ENCODE measurements at places on chromosomes 7 and 10.

- DNase-seq, result peak; percentile 87
Measured at GRCh38 chr10:101018600-101019439, 12.1 kb downstream of the PDZD7 start.

DNA sequence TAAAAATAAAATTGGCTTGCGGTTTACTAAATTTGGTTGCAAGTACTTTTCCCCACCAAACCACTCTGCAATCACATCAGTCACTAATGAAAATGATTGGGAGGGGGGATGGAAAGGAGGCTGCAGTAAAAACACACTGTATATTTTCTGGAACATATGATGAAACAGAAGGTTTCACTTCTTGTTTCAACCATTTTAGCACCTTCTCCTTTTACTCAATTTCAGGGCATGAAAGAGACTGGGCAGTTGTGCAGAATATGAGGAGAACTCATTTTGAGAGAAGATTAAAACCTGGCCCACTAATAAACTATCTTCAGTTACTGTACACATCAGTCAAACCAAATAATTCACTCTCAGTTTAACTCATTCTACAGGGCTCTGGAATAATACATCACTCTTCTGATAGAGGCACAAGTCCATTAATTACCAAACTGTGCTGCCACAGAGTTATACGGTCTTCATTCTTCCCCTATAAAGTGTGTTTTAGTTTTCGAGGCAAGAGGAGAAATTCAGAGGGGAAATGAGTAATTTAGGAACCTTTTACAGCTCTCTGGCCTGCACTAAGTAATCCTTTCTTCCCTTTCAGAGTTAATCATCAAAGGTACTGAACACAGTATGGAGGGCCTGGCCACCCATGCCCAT is 25.5 kb downstream of the JAZF1 start:
- no peak for DNase-seq

DNA sequence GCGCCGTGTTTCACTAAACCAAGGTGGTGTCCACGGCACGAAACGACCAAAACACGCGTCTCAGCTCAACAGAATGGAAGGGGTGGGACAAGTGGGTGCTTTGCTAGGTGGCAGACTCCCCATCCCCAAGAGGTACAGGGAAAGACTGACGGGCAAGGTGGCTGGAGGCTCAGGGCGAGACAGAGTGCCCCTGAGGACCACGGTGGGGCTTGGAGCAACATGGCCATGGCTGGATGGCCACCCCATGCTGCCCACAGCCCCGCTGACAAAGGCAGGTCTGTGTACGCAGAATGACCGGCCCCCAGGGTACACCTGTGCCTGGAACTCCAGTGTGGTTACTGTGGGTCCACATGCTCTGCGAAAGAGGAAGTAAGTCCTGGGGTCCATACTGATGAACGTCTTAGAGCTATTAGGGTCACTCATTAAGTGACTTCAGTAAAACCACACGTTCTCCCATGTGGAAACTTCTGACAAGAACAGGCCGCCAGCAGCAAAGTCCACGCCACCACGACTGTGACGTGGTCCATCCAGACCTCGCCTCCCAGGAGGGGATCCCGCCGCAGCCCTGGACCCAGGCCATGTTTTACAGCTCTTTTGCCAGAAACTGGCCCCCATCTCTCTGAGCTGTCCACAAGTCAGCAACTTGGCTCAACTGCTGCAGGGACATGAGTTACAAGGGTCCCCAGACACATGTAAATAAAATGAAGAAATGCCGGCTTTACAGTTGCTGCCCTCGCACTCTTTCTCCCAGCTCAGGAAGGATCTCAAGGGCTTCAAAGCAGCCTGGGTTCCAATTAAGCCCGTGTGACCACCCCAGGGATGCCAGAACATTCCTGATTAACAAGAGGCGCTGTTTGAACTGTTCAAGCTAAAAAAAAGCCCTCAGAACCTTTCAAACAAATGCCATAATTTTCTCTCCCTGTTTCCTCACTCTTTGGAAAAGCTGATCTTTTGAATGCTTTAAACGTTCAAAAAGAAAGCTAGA is 66.8 kb downstream of the MAD1L1 start:
- DNase-seq, result no peak

- DNase-seq, result no peak
Measured at GRCh38 chr7:94882891-94883290, 24.5 kb upstream of the PPP1R9A start.

DNA sequence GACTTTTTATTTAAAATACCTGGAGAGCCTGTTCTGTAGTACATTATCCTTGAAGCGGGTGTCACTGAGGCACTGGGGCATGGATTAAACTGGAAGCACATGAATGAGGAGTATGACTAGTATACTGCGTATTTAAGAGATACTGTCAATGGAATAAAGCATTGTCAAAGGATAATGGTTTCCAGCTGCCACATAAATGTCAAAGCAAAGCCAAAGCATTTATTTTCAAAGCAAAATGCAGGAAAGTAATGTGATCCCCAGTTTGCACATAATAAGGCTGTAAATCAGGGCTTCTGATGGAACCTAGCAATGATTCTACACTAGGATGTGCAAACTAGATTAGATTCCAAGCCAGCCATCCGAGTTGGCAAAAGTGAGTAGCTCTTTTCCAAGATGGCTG is 240.1 kb downstream of the POU6F2 start:
- DNase-seq, result no peak

DNA sequence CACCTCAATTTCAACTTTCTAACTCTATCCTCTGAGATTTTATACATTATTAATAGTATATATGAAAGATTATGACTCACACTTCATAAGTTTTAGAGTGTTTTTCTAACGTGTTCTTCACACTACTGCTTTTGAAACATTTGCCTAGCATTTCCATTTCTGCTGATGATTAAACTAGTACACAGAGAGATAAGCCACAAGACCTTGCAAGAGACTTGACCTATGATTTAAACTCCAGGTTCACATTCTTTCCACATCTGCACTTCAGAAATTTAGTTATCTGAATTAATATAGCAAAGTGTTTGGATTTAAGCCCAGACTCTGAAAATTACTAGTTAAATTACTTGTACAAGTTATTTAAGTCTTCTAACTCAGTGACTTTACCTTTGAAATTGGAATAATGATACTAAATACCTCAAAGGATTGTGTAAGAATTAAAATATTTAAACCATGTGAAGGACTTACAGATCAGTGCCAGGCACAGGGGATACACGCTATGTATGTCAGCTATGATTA is 66.6 kb downstream of the PCLO start:
- DNase-seq, result no peak

DNA sequence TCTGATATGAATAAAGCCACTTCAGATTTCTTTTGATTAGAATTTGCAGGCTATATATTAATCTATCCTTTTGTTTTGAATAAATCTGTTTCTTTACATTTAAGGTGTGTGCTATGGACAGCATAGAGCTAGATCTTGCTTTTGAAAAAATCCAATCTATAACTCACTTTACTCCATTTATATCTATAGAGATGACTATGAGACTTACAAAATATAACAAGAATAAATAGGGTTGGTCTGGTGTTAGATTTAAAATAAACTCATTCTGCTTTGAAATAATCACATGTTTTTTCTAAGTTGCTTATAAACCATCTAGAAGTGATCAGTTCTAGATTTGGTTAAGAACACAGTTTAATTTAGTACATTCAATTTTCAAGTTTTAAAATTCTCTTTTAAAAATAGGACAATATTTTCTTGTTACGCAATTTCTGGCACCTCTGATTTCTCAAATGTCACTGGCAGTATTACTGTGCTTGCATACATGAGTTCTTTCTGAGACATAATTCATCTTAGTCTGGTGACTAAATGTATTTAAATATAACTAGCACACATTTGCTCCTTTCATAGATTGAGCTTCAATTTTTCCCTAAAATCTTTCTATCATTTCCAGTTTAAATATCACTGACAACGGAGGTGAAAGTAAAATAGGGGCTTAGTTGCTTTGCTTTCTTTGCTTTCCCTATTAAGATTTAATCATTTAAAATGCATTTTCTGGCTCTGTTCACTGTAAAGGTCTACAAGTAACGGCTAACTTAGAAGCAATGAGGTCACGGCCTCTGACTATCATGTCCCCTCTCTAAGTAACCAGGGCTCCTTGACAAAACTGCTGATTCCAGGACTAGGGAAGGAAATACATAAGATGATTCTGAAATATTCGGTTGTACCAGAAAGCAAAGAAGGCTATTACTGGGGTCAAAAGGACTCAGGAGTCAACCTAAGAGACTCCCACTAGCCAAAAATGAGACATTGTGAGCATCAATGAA is 89.3 kb downstream of the ICA1 start:
- DNase-seq, result no peak

DNA sequence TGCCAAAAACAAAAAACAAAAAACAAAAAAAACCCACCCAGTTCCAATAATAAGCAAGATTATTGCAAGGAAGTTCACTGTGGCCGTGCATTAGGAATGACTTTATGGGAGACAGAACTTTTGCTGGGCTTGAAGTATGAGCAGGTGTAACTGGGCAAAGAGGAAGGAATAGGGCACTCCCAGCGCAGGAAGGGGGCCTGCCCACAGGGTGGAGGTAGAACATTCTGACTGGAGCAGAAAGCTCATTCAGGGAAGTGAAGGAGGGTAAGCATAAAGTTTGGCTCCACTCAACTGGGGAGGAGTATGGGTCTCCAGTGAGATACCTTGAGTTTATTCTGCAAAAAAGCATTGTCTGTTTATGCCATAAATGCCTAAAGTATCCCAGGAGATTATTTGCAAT is 42.1 kb upstream of the WIPF3 start:
- no peak for DNase-seq

DNA sequence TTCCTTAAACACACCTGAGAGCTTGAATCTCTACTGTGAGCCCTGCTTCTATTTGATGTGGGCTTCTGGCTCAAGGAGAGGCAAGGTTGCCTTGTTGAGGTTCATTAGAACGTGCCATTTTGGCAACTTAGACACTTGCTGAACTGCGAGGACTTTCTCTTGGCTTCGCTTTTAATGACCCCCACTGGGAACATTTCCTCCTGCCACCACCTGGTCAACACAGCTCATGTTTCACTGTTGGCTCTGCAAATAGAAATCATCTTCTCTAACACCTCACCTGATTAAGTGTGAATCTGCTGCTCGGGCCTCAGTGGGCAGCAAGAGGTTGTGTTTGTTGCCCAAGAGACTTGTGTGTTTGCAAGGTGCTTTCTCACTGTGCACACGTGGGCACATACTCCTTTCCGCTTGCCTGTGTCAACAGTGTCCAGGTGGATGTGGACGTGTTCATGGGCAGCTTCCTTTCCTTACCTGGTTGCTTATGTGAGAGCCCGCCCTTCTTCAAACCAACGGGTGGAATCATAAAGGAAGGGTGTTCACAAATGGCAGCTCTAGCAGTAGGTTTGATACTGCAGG is 147.0 kb downstream of the NRP1 start:
- no peak for DNase-seq

GRCh38 chr7:37320140-37320847 is 128.4 kb downstream of the ELMO1 start:
- DNase-seq, result no peak

- no peak for DNase-seq
Measured at GRCh38 chr10:91629715-91630549, 2.9 kb downstream of the PPP1R3C start.

DNA sequence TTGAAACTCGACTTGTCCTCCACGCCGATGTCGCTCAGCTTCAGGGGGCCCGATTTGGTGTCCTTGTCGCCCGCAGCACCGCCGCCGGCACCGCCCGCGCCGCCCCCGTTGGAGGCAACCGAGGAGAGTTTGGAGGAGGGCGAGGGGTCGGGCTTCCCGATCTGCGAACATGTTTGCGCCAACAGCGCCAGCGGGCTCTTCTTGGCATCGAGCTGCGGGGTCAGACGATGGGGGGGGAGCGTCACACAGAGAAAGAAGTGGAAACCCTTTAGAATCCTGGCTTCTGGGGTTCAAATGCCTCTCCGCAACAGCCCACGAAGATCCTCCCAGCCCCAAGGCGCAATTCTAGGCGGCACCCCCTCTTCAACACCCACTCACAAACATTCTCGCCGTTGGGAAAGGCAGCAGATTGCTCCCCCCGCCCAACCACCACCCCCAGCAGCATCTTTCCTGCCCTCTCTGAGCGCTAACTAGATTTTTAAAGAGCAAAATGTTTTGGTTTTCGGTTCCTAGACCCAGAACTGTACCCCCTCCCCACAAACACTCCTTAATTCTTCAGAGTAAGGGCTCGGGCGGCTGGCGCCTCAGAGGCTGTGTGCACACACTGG is 1.3 kb downstream of the ZNF503 start:
- no peak for DNase-seq

DNA sequence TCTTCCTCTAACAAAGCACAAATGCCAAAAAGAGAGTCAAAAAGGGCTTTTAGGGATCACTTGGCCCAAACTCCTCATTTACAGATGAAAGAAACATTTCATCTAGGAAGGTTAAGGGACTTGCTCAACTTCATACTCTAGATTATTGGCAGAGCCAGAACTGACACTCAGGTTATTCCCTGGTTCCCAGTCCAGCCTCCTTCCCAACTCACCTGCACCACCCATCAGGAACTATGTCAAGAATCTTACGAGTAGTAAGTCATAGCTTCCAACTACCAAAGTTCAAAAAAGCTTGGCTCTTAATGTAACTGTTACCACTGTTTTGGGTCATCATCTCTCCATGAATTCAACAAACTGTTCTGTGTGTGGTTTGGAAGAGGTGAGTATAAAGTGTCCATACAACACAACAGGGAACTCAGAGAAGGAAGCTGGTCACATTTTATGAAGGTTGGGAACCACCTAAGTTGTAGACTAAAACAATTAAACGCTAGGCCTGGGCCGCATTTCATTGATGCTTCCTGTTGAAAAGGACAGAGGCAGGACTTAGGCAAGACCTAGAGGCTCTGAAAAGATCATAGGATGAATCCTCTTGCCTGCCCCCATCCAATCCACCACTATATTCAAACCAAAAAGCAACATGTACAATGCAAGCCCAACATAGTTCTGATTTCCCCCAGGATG is 9.1 kb downstream of the PIK3AP1 start:
- no peak for DNase-seq

DNA sequence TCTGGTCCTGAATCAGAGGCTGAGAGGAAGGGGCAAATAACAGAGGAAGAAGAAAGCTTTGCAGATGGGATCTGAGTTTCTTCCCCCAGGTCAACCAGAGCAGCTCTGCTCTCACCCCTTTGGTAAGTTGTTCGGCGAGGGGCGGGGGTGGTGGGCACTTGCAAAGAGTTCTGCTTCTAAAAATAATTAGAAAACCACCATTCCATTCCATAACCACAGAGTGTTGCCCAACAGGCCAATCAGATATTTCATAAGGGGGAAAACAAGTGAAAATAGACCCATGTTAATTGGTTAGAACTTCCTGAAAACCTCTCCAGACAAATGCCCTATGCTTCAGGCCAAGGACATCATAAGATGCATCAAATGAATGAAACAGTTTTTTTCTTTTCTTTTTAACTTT is 43.6 kb upstream of the R3HCC1L start:
- no peak for DNase-seq

- peak; percentile 29 for DNase-seq
Measured at GRCh38 chr7:157668221-157668883, 331.5 kb downstream of the DNAJB6 start.

GRCh38 chr7:141012044-141012685 is 2.6 kb downstream of the MRPS33 start:
- DNase-seq, result peak; percentile 87
